ENCODE measurements at places on chromosomes 5 and 9.
A peak's percentile ranks its signal among the peaks of the same experiment; 100 is the strongest.

DNA sequence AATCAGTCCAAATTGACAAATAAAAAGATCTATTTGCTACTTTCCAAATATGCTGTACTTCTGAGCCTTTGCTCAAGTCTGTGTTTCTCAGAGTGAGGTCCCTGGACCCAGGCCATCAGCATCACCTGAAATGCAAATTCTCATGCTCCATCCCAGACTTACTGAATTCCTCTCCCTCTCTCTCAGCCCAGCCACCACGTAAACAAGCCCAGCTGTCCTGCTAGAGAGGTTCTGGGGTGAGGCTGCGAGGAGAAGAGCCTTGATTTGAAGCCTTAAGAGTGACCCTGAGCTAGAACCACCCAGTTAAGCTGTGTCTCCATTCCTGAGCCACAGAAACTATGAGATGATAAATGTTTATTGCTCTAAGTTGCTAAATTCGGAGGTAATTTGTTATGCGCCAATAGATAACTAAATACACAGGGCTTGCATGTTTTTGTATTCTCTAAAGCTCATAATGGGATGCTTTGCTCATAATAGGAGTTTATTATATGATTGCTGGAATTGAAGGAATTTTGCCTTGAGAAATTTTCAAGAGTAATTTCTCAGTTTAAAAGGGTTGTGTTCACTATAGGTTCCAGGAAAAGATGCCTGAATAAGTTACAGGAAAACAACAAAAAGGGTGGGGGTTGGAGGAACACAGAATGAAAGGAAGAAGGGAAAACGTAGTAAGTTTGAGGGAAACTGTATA is 98.9 kb upstream of the SPATA31D4 start:
- DNase-seq, result no peak

DNA sequence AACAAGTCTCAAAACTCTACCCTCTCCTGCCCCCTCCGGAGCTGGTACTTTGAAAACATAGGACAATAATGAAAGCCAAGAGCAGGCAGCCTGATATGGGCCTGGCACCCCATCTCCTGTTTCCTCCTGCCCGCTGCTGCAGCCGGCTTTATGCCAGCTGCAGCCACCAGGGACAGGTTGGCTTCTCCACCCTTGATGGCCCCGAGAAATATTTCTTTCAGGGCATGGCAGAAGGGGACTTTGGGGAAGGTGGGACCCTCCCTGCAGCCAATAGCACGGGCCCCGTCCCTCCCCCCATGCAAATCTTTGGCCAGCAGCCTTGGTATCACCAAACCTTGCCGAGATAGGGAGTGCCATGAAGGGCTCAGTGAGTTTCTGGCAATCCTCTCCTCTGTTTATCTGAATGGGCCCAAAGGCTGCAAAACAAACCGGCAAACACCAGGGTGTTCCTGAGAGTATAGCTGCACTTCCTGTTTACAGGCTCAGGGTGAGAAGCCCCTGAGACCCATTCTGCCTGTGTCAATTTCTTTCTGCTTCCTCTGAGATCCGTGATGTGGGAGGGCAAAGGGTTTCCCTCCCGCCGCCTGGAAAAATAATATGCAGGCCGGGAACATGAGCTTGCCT is 73.4 kb upstream of the BOD1 start:
- DNase-seq, result no peak

DNA sequence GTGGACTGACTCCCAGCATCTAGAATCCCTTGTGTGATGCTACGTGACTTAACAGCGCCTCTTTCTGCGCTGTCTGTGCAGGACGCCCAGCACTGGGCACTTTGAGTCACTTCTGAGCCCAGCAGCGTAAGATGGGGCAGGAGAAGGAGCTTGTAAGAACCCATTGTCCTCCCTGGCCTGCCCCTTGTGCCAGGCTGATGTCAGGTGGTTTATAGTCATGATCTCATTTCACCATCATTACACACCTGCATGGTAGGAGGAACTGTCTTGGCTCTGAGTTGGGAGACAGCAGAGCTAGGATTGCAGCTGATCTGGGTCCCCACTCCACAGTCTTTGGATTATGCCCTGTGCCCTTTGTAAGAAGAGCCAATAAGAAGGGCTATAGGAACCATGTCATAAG is 12.2 kb downstream of the ERGIC1 start:
- DNase-seq, result no peak

- DNase-seq, result no peak
Measured at GRCh38 chr9:38432922-38433510, 8.8 kb upstream of the IGFBPL1 start.

DNA sequence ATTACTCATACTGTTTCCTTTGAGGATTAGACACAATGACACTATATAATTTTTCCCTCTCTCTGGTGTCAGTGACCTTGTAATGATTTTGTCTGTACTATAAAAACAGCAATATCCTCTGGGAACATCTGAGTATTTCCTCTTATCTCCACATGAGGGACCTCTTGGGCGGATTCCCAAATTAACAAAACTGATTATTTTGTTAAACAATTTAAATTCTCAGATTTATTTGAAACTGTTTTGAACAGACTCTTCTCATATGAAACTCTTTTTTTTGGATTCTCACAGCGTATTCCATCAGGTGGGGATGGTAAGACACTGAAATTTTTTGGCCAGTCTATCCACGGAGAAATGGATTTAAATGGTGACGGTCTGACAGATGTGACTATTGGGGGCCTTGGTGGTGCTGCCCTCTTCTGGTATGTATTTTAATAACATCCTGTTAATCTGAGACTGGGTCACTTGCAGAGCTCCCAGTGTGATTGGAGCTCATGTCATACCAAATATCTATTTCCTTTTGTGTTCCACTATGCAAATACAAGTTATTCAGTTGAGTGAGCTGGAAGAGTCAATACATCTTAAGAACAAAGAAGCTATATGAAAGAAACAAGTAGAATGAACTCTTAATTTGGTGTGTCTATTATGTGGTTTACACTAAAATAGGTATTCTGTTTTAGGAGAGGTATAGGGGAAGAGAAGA is 73.8 kb upstream of the ITGA2 start:
- peak; percentile 24 for DNase-seq

GRCh38 chr9:96168882-96169281 is 133.1 kb downstream of the HSD17B3 start:
- DNase-seq, result no peak

DNA sequence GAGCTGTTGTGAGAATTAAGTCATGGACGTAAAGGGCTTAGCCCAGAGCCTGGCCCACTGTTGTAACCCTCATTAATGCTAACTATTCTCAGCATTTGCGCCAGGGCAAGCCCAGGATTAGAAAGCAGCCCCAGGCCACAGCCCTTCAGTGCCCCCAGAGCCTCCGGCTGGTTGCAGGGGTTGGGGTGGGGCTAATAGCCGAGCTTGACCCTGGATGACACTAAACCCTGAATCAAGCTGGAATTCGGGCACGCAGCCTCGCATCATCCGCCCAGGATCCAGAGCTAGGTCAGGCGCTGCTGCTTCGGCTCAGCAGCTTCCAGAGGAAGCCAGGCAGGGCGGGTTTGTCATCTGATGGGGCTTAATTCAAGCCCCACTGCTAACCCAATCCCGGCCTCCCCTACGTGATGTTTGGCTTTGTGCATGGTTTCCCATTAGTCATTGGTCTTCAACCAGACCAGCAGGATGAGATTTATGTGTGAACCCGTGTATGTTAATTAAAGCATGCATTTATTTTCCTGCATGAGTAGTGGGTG is 1.2 kb upstream of the MEGF9 start:
- DNase-seq, result no peak

DNA sequence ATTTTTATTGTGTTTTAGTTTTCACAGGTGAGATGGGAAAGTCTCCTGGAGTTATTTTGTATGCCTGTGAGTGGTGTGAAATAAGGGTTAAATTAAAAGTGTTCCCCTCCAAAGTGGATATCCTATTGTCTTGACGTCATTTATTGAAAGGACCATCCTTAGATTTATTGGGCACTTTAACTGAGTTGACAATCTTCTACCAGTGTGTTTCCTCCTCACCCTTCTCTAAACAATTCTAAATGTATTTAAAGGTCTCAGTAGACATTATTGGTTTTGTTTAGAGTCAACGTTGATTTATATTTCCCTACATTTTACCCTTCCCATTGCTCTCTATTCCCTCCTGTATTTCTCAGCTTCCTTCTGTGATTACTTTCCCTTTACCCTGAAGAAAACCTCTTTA is 40.8 kb downstream of the PRRC1 start:
- DNase-seq, result no peak

DNA sequence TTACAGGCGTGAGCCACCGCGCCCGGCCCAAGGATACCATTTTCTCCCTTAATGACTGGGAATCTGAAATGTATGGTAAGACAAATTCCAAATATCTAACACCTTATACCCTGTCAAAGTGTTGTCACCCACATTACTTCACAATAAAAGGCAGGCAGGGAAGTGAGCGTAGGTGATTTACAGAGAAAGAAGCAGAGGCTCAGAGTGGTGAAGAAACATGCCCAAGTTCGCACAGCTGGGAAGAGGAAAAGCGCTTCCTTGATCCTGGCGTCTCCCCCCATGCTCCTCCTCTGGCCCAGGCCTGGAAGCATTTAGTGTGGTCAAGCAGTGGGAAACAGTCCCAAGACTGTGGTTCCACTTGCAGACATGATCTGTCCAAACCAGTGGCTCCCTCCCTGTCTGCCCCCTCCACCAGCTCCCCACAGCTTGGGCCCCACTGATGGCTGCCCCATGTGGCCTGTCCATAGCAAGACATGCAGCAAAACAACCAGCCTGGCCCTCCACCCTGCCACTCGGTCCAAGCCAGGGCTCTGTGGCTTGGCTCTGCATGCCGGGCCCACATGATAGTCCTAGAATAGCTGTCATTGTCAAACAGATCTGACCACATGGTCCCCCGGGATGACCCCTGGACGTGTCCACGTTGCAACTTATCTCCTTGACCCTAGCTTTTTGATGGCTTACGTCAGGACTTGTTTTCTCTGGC is 107.2 kb downstream of the TTLL11 start:
- no peak for DNase-seq

GRCh38 chr5:83343299-83343698 is 128.2 kb upstream of the VCAN start:
- DNase-seq, result no peak

- DNase-seq, result peak; percentile 19
Measured at GRCh38 chr9:136059851-136060670, 35.0 kb downstream of the NACC2 start.

DNA sequence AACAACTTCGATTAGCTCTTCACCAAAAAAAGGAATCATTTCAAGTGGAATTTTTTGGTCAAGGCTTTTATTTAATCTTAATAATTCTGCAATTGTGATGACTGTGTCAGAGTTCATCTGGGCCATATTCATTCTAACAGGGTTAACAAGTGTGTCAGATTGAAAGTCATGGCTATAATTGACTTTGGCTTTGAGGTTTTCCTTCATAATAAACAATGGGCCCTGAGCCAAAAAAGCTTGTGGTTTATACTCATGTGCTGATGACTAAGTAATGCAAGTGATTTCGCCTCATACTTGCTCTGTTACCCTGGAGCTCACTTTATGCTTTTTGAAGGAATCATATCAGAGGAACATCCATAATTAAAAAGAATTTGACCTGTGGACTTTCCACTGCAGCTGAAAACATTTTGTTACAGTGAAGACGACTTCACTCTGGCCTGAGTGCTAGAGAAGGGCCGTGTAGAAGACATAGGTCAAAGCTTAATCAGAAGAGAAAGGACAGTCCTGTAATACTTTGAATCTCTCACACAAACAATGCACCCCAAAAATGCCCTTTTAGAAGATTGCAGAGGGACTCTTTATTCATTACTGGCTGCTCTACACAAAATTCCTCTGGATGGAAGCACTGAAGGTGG is 101.7 kb downstream of the GDNF start:
- DNase-seq, result no peak

- DNase-seq, result no peak
Measured at GRCh38 chr5:133242221-133242835, 190.5 kb downstream of the HSPA4 start.

DNA sequence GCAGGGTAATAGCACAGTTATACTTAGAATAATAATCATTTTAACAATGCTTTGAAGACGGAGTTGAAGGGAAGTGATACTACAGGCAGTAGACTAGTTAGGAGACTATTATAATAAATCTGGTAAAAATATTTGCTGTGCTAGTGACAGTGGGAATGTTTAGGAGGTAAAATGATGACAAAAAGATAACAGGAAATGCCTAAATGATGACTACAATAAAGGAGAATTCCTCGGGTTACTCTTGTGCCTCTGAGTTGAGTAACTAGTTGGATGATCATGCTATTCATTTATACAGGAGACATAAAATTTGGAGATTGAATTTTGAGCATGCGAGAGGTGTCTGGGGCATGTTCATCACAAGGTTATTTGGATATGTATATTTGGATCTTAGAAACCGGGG is 32.2 kb upstream of the PAM start:
- no peak for DNase-seq

- DNase-seq, result no peak
Measured at GRCh38 chr9:127658428-127658827, 46.4 kb downstream of the STXBP1 start.

- DNase-seq, result no peak
Measured at GRCh38 chr9:84996029-84996428, 326.5 kb downstream of the NTRK2 start.

DNA sequence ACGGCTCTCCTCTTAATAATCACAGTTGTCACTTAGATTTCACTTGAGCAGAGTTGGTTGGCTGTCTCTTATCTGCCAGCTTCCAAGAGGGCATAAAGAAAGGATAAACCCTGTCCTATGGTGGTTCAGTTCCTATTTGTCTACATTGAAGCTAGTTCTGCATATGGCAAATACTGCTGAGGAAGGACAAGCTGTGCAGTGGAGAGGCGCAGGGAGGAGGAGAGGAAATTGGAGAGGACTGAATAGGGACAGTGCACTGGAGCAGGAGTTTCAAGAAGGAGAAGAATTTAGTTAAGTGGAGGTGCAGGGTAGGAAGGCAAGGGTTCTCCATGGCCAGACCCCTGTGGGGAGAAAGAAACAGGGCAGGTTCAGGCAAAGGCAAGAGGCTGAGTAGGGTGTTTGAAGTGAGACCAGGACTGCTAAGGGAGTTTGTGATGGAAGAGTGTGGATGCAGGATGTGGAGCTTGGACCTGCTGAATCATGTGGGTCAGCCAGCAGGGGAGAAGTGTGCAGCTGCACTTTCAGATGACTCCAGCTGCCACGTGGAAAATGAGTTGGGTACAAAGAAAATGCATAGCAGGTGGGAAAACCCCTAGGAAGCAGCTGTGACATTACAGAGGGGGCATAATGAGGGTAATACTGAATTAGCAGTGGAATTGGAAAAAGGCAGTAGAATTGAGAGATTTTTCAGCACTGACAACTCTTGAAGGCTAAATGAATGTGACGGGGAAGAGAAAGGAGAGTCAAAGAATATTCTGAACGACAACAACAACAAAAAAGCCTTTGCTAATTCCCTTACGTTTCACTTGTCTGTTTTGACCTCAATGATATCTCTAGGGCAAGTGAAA is 66.8 kb downstream of the MAMDC2 start:
- no peak for DNase-seq

- no peak for DNase-seq
Measured at GRCh38 chr5:150576449-150576949, 64.0 kb upstream of the SYNPO start.

GRCh38 chr5:8366266-8366665 is 497.3 kb downstream of the MTRR start:
- DNase-seq, result no peak

- no peak for DNase-seq
Measured at GRCh38 chr9:137299203-137299565, 2.9 kb downstream of the NRARP start.

- DNase-seq, result no peak
Measured at GRCh38 chr5:147712019-147712418, 70.5 kb downstream of the JAKMIP2 start.

All from T-cell (primary cell).